Regular cardiac myocyte (primary cell): ENCODE measurements at places on chromosomes 4 and X. TPM values are rescaled to one million over a fixed set of nuclear protein-coding genes. Genes with fewer than 3 reads are reported as not detected.

ADAMTS3 gene
- 2.7 and 5.4 TPM in 2 replicates for total RNA-seq

GCNA gene
- 1.5 and 3.4 TPM in 2 replicates for total RNA-seq

TAF9B gene
- 5.6 and 20.5 TPM in 2 replicates for total RNA-seq

BMP3 gene
- under 0.01 TPM in 1 of 2 replicates, not detected in the other for total RNA-seq

TDO2 gene
- under 0.01 and 0.28 TPM in 2 replicates for total RNA-seq

SLC6A14 gene
- total RNA-seq = not detected in 2 replicates

MAGEA11 gene
- total RNA-seq = not detected in 2 replicates

FAM184B gene
- under 0.01 and 0.28 TPM in 2 replicates for total RNA-seq

RHOXF2B gene
- not detected in 2 replicates for total RNA-seq

FAM133A gene
- total RNA-seq = under 0.01 and 0.28 TPM in 2 replicates

CXXC4 gene
- under 0.01 TPM in 2 replicates for total RNA-seq

P2RY10 gene
- not detected in 2 replicates for total RNA-seq

TBC1D8B gene
- 14.6 and 17.2 TPM in 2 replicates for total RNA-seq

IL3RA gene
- 0.19 TPM in 1 of 2 replicates, not detected in the other for total RNA-seq

AMOT gene
- 0.85 and 5.2 TPM in 2 replicates for total RNA-seq

TLR10 gene
- total RNA-seq = under 0.01 TPM in 1 of 2 replicates, not detected in the other

OPN1MW gene
- not detected in 2 replicates for total RNA-seq

AFP gene
- total RNA-seq = 0.38 and 0.85 TPM in 2 replicates

NKX3-2 gene
- 0.28 TPM in 1 of 2 replicates, not detected in the other for total RNA-seq

DTHD1 gene
- total RNA-seq = not detected in 2 replicates

STAG2 gene
- 73.2 and 86.0 TPM in 2 replicates for total RNA-seq

CCSER1 gene
- under 0.01 TPM in 1 of 2 replicates, not detected in the other for total RNA-seq

SOD3 gene
- 9.4 and 156 TPM in 2 replicates for total RNA-seq

MGST2 gene
- total RNA-seq = 12.8 and 24.2 TPM in 2 replicates

GABRG1 gene
- not detected in 2 replicates for total RNA-seq

COL25A1 gene
- 0.19 and 2.0 TPM in 2 replicates for total RNA-seq

ZFP92 gene
- total RNA-seq = 0.19 and 0.28 TPM in 2 replicates

PFKFB1 gene
- 0.19 TPM in 1 of 2 replicates, not detected in the other for total RNA-seq

TLR1 gene
- 0.96 and 1.4 TPM in 2 replicates for total RNA-seq

HELT gene
- not detected in 2 replicates for total RNA-seq

HPGDS gene
- 0.28 TPM in 1 of 2 replicates, not detected in the other for total RNA-seq

FREM3 gene
- under 0.01 TPM in 2 replicates for total RNA-seq

GC gene
- not detected in 2 replicates for total RNA-seq

CT45A3 gene
- not detected in 2 replicates for total RNA-seq

CT45A5 gene
- not detected in 2 replicates for total RNA-seq

BTC gene
- under 0.01 and 0.28 TPM in 2 replicates for total RNA-seq

NRK gene
- under 0.01 and 0.56 TPM in 2 replicates for total RNA-seq

GPR50 gene
- not detected in 2 replicates for total RNA-seq

GLRA3 gene
- total RNA-seq = not detected in 2 replicates

OTUD6A gene
- total RNA-seq = not detected in 2 replicates

CLCN4 gene
- total RNA-seq = 3.1 and 3.9 TPM in 2 replicates

S100G gene
- total RNA-seq = not detected in 2 replicates

EDA2R gene
- 8.8 and 14.9 TPM in 2 replicates for total RNA-seq
